ENCODE measurements at places on chromosomes 7 and 10. TPM values are rescaled to one million over a fixed set of nuclear protein-coding genes. Genes with fewer than 3 reads are reported as not detected.

The PLAC9 gene
- total RNA-seq: not detected

The GSTO2 gene
- 0.93 TPM for total RNA-seq

The CYP26C1 gene
- total RNA-seq: 0.07 TPM

The IL15RA gene
- 56.7 TPM for total RNA-seq

DNA sequence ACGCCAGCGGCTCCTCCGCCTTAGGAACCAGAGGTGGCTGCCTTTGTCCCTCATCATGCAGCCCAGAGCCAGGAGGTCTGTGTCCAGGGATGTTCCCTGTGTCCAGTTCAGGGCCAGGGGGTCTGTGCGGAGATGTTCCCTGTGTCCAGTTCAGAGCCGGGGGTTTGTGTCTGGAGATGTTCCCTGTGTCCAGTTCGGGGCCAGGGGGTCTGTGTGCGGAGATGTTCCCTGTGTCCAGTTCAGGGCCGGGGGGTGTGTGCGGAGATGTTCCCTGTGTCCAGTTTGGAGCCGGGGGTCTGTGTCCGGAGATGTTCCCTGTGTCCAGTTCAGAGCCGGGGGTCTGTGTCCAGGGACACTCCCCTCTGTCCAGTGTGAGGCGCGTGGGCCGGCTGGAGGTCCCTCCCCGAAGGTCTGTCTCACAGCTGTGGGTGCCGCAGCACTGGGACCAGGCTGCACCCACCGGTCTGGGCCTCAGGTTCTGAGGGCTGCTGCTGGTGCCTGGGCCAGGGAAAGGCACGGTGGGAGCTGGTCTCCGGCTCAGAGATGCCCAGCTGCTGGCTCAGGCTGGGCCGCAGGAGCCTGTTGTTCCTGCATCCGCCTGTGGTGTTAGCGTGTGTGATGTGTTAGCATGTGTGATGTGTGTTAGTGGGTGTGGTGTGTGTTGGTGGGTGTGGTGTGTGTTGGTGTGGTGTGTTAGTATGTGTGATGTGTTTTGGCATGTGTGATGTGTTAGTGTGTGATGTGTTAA lies 67.9 kb upstream of the CFAP46 start:
- no peak overlapping the region for H3K4me3 ChIP-seq
- H3K27me3 ChIP-seq: peaks cover 7% of the 10 kb centered on the region
- no peak overlapping the region for H3K27ac ChIP-seq

DNA sequence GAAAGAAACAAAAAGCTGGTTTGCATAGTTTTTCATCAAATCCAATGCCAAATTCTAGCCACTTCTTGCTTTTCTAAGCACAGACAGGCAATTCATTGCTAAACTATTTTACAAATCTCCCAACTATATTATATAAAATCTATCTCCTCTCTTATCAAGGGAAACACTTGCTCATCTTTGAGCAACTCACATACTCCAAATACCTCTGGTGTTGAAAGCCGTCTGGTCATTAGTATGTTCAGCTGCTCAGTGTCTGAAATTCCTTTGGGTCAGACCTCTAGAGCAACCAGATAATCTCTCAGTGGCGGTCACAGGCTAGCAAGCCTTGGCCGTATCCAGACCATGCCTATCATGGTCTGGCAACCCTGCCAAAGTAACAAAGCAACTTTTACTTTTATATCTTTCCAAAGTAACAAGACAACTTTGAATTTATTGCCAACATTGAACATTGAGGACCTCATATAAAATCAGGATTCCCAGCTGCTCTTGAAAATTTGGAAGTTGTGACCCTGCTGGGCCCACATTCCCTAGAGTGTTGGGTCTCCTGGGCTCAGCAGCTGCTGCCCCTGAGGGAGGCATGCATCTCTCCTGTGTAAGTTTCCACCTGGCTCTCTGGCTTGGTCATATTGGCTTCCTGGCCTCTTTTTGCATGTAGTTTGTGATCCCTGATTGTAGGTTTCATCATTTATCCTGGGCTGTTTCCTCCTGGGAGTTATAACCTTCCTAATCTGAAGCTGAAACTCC lies 56.8 kb upstream of the LANCL2 start:
- peak overlapping the region; percentile 82 for H3K27ac ChIP-seq
- no peak for DNase-seq
- H3K27me3 ChIP-seq: peaks cover 45% of the 10 kb centered on the region
- H3K4me3 ChIP-seq: peak overlapping the region; percentile 80
- H3K4me1 ChIP-seq: peaks cover 52% of the 10 kb centered on the region

GRCh38 chr10:48224979-48225560 lies 49.4 kb downstream of the FRMPD2 start:
- H3K27ac ChIP-seq: no peak overlapping the region
- no peak for DNase-seq
- no peak overlapping the region for H3K4me3 ChIP-seq
- peaks cover 21% of the 10 kb centered on the region for H3K27me3 ChIP-seq
- peaks cover 3% of the 10 kb centered on the region for H3K4me1 ChIP-seq

DNA sequence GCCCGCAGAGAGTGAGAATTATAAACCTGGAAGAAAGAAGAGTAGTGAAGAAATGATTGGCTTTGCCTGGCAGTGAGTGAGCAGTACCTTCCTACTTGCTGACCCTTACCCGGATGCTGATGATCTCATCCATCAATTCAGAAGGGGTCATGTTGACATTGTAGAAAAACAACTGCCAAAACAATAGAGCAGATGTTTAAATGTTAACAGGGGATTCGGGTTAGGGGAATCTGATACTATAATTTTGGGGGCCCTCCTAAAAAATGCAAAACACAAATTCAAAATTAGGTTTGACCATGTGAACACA lies 78.1 kb downstream of the MYOF start:
- no peak for DNase-seq
- no peak overlapping the region for H3K4me3 ChIP-seq
- H3K4me1 ChIP-seq: no peaks in the 10 kb centered on the region
- H3K27ac ChIP-seq: no peak overlapping the region
- H3K36me3 ChIP-seq: no peaks in the 10 kb centered on the region
- H3K27me3 ChIP-seq: no peaks in the 10 kb centered on the region

DNA sequence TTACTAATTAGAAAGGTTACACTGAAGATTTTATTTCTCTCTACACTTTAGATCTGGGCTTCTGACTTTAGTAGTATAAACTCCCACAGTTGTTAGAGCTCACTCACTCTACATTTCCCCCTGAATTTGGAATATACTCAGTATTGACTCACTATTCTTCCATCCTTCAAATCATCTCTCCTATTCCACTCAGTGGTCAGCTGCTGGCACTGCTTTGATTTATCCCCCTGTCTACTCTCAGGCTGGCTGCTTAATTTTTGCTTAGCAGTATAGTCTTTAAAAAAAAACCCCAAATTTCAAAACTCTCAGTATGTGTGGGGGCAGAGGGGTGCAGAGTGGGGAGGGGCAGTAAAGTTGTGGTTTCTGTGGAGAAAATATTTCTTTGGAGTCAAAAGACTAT lies 68.9 kb downstream of the CDK6 start:
- no peak for DNase-seq
- H3K4me1 ChIP-seq: peaks cover 56% of the 10 kb centered on the region
- H3K27ac ChIP-seq: peak overlapping the region; percentile 85
- peak overlapping the region; percentile 72 for H3K4me3 ChIP-seq

DNA sequence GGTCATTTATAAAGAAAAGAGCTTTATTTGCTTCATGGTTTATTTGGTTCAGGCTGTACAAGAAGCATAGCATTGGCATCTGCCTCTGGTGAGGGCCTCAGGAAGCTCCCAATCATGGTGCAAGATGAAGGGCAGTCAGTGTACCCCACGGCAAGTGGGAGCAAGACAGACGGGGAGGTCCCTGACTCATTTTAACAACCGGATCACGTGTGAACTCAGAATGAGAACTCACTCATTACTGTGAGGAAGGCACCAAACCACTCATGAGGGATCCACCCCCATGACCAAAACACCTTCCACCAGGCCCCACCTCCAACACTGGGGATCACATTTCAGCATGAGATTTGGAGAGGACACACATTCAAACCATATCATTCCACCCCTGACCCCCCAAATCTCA lies 15.7 kb upstream of the CRYGN start:
- H3K4me3 ChIP-seq: no peak overlapping the region
- H3K27me3 ChIP-seq: peaks cover 9% of the 10 kb centered on the region
- DNase-seq: no peak
- peaks cover 7% of the 10 kb centered on the region for H3K4me1 ChIP-seq
- no peak overlapping the region for H3K27ac ChIP-seq
- no peaks in the 10 kb centered on the region for H3K36me3 ChIP-seq

- no peak overlapping the region for H3K4me3 ChIP-seq
- no peak overlapping the region for H3K27ac ChIP-seq
- no peaks in the 10 kb centered on the region for H3K36me3 ChIP-seq
Observed at GRCh38 chr10:119388849-119389345, 153.6 kb downstream of the RGS10 start.

- H3K4me3 ChIP-seq: no peak overlapping the region
- peaks cover 17% of the 10 kb centered on the region for H3K27me3 ChIP-seq
- DNase-seq: peak; percentile 53
- no peak overlapping the region for H3K27ac ChIP-seq
- H3K36me3 ChIP-seq: no peaks in the 10 kb centered on the region
- no peaks in the 10 kb centered on the region for H3K4me1 ChIP-seq
Observed at GRCh38 chr7:31123321-31123720, 71.2 kb downstream of the ADCYAP1R1 start.

DNA sequence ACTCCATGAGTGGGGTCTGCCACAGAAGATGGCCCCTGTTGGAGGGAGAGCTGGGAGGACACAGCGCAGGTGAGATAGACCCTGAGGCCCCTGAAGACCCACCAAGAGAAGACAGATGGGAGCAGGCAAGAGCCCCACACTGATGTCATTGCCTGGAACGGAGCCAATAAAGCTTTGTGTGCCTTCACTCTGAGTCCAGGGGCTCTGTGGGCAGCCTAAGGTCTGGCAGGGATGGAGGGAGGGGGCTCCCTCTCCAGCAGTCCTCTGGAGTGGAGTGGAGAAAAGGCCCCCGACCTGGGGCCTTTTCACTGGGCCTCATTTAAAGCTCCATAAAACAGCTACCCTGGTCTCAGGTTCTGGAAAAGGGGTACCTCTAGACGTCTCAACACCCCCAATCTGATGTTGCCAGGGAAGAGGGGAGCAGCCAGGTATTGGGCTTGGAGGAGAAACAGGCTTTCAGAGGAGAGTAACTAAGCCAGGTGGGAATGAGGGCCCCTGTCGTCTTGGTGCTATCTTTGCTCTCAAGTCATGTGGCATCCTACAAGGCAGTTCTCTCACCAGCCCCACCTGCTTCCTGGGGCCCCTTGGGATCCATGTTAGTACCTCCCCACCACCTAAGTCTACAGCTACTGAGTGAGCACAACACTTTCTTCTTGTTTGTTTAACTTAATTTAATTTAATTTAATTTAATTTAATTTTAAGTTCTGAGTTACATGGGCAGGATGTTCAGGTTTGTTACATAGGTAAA lies 1.4 kb downstream of the C10orf62 start:
- H3K36me3 ChIP-seq: no peaks in the 10 kb centered on the region
- H3K27ac ChIP-seq: peak overlapping the region; percentile 40
- peaks cover 18% of the 10 kb centered on the region for H3K4me1 ChIP-seq
- H3K4me3 ChIP-seq: peak overlapping the region; percentile 34
- H3K27me3 ChIP-seq: peaks cover 4% of the 10 kb centered on the region
- DNase-seq: peak; percentile 37

DNA sequence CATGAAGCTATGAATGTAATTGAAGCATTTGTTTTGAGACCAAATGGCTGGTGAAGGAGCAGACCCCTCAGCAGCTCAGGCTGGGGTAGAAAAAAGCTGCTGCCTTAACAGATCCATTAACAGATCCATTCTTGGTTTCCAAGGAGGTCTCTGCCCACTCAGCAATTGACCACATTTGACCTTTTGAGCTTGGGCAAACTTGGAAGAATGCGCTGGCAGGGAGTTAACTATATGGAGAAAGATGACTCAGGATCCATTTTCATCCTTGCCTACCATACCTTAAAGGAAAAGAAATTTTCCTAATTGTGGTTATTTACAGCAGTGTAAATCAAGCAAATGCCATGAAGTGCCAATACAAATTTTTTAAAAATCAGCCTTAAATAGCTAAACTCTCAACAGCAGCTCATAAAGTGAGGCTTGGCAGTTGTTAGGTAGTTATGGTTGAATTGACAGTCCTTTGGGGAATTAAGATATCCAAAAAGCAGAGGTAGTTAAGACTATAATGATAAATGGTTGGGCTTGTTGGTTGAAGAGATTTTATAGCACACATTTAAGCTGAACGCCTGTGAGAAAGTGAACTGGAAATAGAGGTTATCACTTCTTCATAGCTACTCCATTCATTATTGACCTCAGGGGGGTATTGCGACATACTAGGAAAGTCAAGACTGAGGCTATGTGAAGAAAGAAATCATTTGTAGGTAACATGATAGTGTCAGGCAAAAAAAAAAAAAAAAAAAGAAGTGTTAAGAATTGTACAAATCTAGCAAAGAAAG lies 83.9 kb downstream of the MKX start:
- H3K27me3 ChIP-seq: peaks cover 61% of the 10 kb centered on the region
- no peaks in the 10 kb centered on the region for H3K4me1 ChIP-seq
- no peaks in the 10 kb centered on the region for H3K36me3 ChIP-seq
- no peak for DNase-seq
- no peak overlapping the region for H3K27ac ChIP-seq
- H3K4me3 ChIP-seq: no peak overlapping the region

GRCh38 chr7:24436131-24436920 lies 136.9 kb upstream of the PALS2 start:
- peaks cover 6% of the 10 kb centered on the region for H3K4me1 ChIP-seq
- H3K27me3 ChIP-seq: no peaks in the 10 kb centered on the region
- no peak overlapping the region for H3K27ac ChIP-seq
- no peak for DNase-seq
- no peaks in the 10 kb centered on the region for H3K36me3 ChIP-seq

DNA sequence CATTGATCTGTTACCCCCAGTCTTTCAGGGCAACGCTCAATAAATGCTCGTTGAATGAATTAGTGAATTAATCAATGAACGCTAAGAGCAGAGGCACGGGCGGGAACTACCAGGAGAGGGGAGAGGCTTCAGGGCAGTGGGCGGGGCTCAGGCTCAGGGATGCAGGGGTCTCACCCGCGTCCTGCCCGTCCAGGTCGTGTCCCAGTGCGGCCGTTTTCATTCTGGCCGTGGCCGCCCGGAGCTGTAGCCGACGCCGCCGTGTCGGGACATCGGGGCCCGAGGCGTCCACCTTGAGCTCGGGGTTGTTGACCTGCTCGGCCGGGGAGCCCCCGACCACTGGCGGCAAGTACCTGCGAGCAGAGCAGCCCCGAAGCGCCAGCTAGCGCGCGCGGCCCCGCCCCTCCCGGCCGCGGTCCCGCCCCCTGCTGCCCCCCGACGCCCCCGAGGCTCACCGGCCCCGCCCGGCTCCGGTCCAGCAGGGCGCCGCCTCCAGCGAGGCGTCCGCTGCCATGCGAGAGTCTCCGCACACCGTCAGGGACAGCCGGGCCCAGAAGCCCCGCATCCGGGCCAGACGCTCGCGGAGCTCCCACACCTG lies 2.8 kb upstream of the GAL3ST4 start:
- peaks cover 46% of the 10 kb centered on the region for H3K27me3 ChIP-seq
- H3K27ac ChIP-seq: no peak overlapping the region
- peaks cover 24% of the 10 kb centered on the region for H3K4me1 ChIP-seq
- no peaks in the 10 kb centered on the region for H3K36me3 ChIP-seq

GRCh38 chr7:137694405-137694804 lies 152.4 kb downstream of the DGKI start:
- no peak for DNase-seq
- H3K27ac ChIP-seq: no peak overlapping the region
- H3K4me3 ChIP-seq: no peak overlapping the region
- no peaks in the 10 kb centered on the region for H3K36me3 ChIP-seq

- H3K27me3 ChIP-seq: peaks cover 28% of the 10 kb centered on the region
- H3K27ac ChIP-seq: no peak overlapping the region
- H3K36me3 ChIP-seq: no peaks in the 10 kb centered on the region
- no peak overlapping the region for H3K4me3 ChIP-seq
- no peaks in the 10 kb centered on the region for H3K4me1 ChIP-seq
Observed at GRCh38 chr7:42217053-42217452, 20.0 kb downstream of the GLI3 start.

All from natural killer cell treated with Interleukin-12 subunit alpha and Interleukin-12 subunit beta and Interleukin-15 and Interleukin-18, amount 100 ng/mL, for 72 hours (primary cell).